ENCODE measurements at places on chromosomes 1 and 21.

DNA sequence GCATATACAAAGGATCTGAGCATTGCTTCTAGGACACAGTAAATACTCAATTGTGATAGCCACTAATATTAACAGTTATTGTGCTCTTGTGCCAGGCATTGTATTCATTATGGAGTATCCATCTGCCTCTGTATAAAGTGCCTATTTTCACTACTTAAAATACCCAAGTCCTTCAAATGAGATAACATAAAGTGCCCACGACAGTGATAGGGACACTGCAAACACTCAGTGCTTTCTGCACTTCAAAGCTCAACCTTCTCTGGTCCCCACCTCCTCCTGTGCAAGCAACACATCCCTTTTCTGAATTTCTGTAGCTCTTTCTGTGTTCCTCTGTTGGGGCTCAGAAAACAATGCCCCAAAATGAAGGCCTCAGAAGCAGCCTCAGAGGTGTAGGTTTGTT lies 6.6 kb upstream of the DDAH1 start:
- no peak for DNase-seq

- DNase-seq = no peak
Measured at GRCh38 chr1:117657031-117657430, 51.2 kb downstream of the TENT5C start.

- DNase-seq = no peak
Measured at GRCh38 chr1:211714154-211714553, 38.7 kb upstream of the NEK2 start.

DNA sequence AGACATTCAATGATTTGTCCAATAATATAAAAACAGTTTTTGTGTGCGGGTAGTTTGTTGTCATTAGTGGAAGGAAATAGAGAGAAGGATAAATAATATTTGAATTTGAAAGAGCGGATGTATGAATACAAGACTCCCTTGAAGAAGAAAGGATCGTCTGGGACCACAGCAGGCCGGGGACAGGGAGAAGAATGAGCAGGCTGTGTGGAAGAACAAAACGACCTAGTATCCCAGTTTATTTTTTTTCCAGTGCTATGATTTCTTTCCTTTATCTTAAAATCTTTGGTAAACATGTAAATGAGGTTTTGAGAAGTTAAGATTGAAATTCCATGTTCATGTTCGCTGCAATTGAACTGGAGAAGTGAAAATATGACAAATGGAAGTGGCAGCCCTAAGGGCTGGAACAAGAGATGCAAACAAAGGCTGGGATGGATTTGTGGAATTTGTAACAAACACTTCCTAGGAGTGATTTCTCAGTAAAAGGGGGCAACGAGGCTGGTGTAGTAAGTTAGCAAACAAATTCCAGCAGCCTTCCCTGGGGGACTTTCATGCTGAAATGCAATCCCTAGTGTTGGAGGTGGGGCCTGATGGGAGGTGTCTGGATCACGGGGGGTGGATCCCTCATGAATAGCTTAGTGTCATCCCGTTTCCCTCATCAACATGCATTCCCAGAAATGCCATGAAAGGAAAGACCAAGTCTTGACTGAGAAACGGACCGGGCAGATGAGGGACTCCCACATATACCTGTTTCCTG lies 10.2 kb upstream of the IFI16 start:
- no peak for DNase-seq

DNA sequence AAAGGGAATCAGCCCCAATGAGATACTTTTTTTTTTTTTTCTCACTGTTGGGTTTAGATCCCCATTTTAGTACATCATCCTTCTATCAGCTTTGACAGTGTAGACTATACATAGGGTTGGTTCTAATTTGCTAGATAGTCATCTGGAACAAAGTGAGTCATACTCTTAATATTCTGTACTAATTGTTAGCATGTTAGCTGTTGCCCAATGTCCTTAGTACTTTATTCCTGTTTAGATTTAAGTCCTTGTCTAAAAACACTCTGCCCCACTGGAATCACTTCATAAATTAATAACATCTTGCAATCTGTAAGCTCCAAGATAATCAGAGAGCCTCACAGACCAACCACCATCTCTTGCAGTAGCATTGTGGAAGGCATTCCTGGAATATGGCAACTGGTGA lies 209.8 kb upstream of the KIAA0040 start:
- no peak for DNase-seq

GRCh38 chr1:59315529-59316463 lies 18.9 kb downstream of the FGGY start:
- DNase-seq = no peak

DNA sequence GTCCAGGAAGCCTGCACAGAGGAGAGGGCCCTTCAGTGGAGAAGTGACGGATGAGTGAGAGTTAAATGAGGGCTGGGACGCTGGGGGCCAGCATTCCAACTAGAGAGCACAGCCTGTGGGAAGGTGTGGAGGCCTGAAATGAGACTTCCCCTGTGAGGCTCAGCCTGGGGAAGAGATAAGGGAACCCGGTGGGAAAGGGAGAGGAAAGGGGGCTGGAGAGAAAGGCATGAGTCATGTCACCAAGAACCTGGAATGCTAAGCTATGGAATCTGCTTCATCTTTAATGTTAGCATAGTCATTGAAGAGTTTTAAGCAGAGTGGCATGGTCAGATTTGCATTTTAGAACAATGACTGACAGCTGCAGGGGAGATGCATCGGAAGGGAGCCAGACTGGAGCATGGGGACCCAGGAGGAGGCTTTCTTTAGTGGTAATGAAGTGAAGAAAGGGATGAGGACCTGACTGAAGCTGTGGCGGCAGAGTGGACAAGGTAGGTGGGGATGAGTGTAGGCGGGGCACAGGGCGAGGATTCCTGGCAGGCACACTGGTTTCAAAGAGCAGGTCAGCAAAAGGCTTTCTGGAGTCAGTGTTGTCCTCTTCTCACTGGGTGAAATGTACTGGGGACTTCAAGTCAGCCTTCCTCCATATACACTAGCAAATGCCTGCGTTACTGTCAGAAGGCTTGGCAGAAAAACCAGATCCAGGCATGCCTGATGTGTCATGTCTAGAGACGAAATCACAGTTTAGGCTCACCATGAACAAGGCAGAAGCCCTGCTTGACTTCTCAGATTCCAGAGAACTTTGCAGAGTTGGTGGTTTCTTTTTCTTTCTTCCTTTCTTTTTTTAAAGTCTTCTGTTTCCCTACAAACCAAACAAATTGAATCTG lies 8.0 kb downstream of the RGL1 start:
- DNase-seq = no peak

All from NCI-H1694 treated with DMSO at 0.1 percent for 48 hours (cell line).